WTC11 (cell line): ENCODE measurements at places on chromosomes 6 and 20.
A peak's percentile ranks its signal among the peaks of the same experiment; 100 is the strongest.

GRCh38 chr20:32052778-32053362 is 828 bp downstream of the HCK start:
- peak overlapping the region; percentile 85 for H3K4me3 ChIP-seq
- H3K27me3 ChIP-seq: peaks cover 64% of the 10 kb centered on the region
- peaks cover 17% of the 10 kb centered on the region for H3K4me1 ChIP-seq
- no peak overlapping the region for H3K27ac ChIP-seq

- no peaks in the 10 kb centered on the region for H3K27me3 ChIP-seq
- H3K36me3 ChIP-seq: no peaks in the 10 kb centered on the region
- H3K27ac ChIP-seq: no peak overlapping the region
- no peak overlapping the region for H3K4me3 ChIP-seq
Measured at GRCh38 chr6:112909781-112910180, 562.7 kb downstream of the RFPL4B start.

GRCh38 chr6:162344646-162345010 is 382.9 kb downstream of the PRKN start:
- H3K36me3 ChIP-seq: 0 out of 2 replicates have a peak, but pooled peaks cover 7% of the 10 kb centered on the region
- H3K4me1 ChIP-seq: peaks cover 8% of the 10 kb centered on the region
- H3K27me3 ChIP-seq: no peaks in the 10 kb centered on the region
- no peak overlapping the region for H3K4me3 ChIP-seq
- no peak overlapping the region for H3K27ac ChIP-seq

DNA sequence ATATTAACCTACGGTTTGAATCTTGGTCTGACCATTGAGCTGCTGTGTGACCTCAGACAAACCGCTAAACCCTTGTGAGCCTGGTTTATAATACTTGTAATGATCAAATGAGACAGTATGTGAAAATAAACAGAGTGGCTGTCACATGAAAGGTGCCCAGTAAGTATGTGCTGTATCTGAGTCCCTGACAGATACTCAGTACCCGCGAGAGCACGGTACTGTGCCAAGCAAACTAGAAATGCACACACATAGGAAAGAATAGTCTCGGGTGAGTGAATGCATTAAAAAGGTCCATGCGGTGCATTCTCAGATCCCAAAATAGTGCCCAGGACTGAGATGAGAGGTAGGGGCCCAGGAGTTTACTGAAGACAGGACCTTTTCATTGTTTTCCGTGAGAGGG is 93.3 kb downstream of the PPP1R14C start:
- peaks cover 18% of the 10 kb centered on the region for H3K27me3 ChIP-seq
- H3K4me3 ChIP-seq: no peak overlapping the region
- no peak overlapping the region for H3K27ac ChIP-seq
- no peaks in the 10 kb centered on the region for H3K36me3 ChIP-seq

- H3K27me3 ChIP-seq: peaks cover 65% of the 10 kb centered on the region
- H3K36me3 ChIP-seq: no peaks in the 10 kb centered on the region
- peak; percentile 39 for DNase-seq
- no peak within 1 kb of the TSS for H3K27ac ChIP-seq
- no peaks in the 10 kb centered on the region; the same call in 1 of the 2 replicates for H3K4me1 ChIP-seq
Measured at GRCh38 chr6:29005183-29005885, at the start of gene ZNF311. Gene ZNF311 (minus strand): TSS chr6:29005315. CDS start chr6:29003954, 1,361 bp downstream.
